Activated CD4-positive, alpha-beta T cell treated with anti-CD3 and anti-CD28 coated beads, Interleukin-2, amount 10 ng/mL, durations not matched to agents 7 days and 5 days (primary cell): ENCODE measurements at places on chromosomes 5 and 9. TPM values are rescaled to one million over a fixed set of nuclear protein-coding genes. Genes with fewer than 3 reads are reported as not detected.

Gene GABRA1
- not detected for total RNA-seq

Gene CARTPT
- not detected for total RNA-seq

Gene ECM2
- not detected for total RNA-seq

Gene ARHGEF39
- total RNA-seq, result 13.5 TPM

Gene LCN12
- 3.1 TPM for total RNA-seq

Gene GRIN1
- total RNA-seq, result 0.05 TPM

Gene ISL1
- total RNA-seq, result not detected
